ENCODE measurements at places on chromosomes 5 and 9.
A peak's percentile ranks its signal among the peaks of the same experiment; 100 is the strongest.

DNA sequence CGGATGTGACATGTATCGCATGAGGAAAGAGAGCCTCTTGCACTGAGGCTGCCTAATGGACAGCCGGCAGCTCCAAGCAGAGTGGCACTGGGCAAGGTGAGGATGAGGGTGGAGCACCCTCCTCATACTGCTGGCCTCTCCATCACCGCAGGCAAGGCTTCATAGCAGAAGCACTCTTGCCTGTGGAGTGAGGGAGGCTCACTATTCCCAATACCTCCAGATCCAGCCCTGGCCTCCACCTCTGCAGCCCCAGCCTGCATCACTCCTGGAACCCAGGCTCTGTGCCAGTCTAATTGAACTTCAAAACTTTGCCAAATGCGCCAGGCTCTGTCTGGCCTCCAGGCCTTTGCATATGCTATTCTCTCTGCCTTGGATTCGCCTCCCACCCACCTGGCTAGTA, 29.7 kb upstream of the ARAP3 start:
- DNase-seq: no peak

DNA sequence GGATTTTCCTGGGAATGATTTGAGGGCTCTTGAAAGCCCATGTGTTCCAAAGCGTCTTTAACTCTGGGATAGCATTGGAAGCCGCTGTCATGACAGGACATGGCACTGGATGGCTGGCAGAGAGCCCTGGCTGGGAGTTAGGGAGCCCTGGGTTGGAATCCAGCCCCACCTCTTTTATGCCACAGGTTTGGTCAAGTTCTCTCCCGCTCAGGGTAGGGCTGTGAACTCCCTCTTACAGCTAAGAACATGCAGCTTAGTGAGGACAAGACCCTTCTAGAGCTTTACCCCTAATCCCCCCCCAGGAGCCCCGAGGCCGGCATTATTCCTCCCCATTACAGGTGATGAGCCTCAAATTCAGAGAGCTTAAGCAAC, 37.2 kb downstream of the OLFML2A start:
- DNase-seq: no peak

- peak; percentile 32 for DNase-seq
Observed at GRCh38 chr5:149257889-149258705, 13.6 kb upstream of the AFAP1L1 start.

- no peak for DNase-seq
Observed at GRCh38 chr9:99868845-99869244, 37.6 kb upstream of the STX17 start.

DNA sequence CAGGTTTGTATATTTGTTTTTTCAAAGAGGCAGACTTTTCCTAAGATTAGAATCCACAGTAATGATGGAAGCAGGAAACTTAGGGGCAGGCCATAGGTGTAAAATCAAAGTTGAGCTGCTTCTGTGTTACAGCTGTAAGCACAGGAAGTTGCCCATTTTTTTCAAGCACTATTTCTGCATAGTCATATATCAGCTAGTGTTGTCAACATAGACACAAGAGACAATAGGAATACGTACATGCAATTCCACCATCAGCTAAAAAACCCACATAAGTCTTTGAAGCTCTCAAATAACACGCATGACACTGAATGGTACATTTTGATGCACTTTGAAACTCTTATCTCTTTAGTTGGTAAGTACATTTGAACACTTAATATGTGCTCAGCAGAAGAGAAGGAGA, 20.2 kb upstream of the SMIM15 start:
- DNase-seq: no peak

- DNase-seq: peak; percentile 46
Observed at GRCh38 chr5:60161340-60161934, 267.9 kb upstream of the PDE4D start.

Data from amniotic epithelial cell (primary cell).